ENCODE measurements at places on chromosomes 1 and 21.

GRCh38 chr1:229832695-229833094 lies 206.6 kb downstream of the URB2 start:
- no peak for DNase-seq

DNA sequence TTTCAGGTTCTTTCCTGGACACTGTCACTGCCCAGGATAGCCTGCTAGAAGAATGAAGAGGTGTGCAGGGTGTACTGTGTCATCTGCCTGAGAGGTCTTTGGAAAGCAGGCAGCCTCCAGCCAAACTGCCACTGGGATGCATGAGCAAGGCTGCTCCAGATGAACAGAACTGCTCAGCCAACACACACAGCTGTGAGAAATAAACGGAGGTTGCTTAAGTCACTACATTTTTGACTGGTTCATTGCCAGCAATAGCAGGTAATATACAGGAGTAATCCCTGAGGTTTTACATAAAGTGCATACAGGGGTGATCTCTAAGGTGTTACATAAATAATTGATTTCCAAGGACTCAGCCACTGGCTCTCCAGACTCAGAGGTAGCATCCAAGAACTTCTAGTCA lies 516.9 kb downstream of the BRINP3 start:
- DNase-seq: no peak

DNA sequence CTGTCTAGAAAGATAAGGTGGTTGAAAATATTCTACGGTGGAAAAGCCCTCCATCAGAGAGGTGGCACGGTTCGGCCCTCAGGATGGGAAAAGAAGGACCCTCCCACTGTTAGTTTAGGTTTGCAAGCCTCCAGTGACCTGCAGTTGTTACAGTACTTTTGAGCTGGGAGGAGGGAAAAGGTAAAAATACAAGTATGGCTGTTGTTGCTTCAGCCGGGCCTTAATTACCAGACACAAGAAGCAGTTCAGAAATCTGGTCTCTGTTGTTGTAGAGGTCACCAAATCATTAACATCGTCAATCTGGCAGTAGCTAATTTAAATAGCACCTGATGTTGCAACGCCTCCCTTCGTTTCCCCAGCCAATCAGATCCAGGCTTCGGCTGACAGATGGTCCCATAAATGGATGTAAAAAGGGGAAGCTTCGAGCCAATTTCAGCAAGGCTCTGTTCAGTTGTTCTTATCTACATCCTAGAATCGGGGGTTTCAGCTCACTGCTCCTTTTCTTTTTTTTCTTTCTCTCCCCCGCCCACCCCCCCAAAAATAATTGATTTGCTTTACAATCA lies at the start of gene ELAVL4:
TSS of gene ELAVL4 (plus strand) at position 424 of the 563 bp plus-strand sequence. CDS start 270 bp downstream, outside the sequence.
- DNase-seq: no peak

GRCh38 chr1:212621949-212622305 lies 13.4 kb downstream of the ATF3 start:
- DNase-seq: no peak

DNA sequence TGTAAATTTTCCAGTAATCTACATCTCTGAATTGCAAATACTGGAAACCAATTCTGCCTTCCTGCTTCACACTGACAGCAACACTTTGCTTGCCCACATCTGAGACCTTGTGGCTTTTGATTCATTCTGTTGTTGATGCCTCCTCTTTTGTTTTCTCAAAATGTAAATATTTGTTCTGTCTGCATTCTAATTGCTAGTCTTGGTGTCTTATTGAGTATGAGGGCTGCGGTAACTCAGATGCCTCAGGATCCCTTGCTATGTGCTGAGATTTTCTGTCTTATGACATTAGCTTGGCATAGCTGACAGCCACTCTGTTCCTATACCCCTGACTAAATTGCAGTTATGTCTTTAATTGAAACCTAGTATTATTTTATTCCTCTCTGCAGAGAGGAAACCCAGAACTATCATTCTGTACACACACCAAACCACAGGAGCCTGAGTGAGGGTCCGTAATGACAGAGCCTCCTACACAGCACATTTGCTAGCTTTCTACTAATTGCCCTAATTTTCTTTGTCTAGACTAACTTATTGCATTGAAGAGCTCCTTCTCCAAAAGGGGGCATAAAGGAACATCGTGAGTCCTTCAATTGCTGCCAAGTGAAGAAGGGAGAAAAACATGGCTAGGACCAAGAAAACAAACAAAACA lies 72.1 kb downstream of the GREM2 start:
- no peak for DNase-seq

GRCh38 chr1:151509350-151510019 lies 1.7 kb upstream of the CGN start:
- no peak for DNase-seq

GRCh38 chr1:230422221-230422981 lies 3.7 kb downstream of the PGBD5 start:
- no peak for DNase-seq

Data from stimulated activated CD8-positive, alpha-beta memory T cell treated with anti-CD3 and anti-CD28 coated beads, Interleukin-7, amount 100 ng/mL, for 24 hours (primary cell).